ENCODE measurements at places on chromosomes 5 and 9.

DNA sequence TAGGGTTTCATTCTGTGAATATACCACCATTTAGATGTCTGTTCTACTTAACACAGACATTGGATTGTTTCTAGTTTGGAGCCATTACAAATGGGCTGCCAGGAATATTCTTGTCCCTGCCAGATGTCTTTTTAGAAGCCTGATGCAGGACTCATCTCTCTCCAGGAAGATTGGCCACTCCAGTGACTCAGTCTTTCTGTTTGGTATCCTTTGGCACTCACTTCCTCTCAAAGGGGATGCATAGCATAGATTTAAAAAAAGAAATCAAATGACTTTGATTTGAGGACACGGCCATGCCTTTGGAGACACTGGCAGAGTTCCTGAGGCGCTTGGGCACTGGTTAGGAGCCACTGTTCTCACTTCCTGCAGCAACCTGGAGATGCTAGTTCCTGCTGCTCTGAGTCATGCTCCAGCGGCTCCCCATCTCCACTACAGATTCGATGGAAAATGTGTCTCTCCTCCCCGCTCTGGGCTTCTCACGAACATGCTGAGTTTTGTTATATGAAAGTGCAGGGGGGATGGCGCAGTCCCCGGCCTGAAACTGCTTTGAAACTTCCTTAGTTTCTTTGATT is 3.5 kb upstream of the ZNF366 start:
- DNase-seq = no peak

- no peak for DNase-seq
These were observed 702 bp downstream of the TMEM8B start for GRCh38 chr9:35829764-35830096.

GRCh38 chr9:94801234-94801633 is 74.7 kb downstream of the AOPEP start:
- no peak for DNase-seq

DNA sequence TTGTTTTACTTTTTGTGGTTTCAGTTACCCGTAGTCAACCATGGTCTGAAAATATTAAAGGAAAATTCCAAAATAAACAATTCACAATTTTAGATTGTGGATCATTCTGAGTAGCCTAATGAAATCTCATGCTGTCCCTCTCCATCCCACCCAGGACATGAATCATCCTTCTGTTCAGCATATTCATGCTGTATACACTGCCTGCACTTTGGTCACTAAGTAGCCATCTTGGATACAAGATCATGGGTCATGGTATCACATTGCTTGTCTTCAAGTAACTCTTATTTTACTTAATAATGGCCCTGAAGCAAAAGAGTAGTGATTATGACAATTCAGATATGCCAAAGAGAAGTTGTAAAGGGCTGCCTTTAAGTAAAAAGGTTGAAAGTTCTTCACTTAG is 536.5 kb upstream of the ACO1 start:
- no peak for DNase-seq

DNA sequence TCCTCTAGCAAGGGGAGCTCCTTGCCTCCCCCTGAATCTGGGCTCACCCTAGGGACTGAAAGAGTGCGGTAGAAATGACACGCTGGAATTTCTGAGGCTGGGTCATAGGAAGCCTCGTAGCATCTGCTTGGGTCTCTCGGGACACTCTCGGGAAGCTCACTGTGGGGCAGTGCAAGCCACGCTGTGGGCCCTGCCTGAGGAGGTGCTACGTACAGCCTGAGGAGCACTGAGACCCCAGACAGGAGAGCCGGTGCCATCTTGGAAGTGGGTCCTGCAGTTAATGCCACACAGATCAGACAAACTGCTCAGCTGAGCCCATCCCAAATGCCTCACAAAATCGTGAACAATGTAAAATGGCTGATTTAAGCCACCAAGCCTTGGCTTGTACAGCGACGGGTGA is 1.8 kb downstream of the MRPL36 start:
- no peak for DNase-seq

DNA sequence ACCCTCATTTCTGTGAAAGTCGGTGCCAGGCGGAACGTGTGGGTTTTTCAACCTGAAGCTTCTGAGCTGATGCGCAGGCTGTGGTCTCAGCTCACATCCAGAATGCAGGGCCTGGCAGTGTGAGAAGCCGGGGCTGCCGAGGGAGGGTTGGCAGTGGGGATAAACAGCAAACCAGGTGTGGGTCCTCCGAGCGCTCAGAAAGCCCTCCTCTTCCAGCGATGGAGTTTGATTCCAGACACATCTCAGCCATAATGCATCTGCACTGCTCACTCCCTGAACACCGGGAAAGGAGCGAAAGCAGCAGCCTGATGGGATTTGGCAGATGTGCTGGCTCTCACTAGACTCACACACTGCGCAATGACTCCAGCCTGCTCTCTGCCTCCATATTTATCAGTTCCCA is 280.1 kb downstream of the HSPA4 start:
- DNase-seq = no peak

GRCh38 chr5:85388770-85389169 is 1004.1 kb upstream of the EDIL3 start:
- DNase-seq = no peak

- no peak for DNase-seq
These were observed 36.5 kb upstream of the GLDC start for GRCh38 chr9:6681957-6682501.

DNA sequence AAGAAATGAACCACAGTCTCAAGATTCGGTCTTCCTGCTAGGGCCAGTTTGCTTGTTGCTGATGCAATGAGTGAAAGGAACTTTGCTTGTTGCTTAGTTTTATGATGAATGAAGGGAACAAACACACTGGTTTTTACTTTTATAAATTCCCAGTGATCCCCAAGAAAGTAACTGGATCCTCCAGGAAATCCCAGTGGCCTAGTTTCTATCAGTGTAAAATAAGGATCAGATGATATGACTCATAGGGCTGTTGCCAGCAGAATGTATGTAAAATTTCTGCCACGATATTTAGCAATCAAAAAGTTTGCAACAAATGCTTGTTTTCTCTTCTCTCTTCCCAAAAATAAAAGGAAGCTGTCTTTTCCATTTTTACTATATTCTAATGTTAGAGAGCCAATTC is 160.1 kb upstream of the CDKN2B start:
- no peak for DNase-seq

- no peak for DNase-seq
These were observed 40.4 kb upstream of the GADD45G start for GRCh38 chr9:89564346-89564878.

DNA sequence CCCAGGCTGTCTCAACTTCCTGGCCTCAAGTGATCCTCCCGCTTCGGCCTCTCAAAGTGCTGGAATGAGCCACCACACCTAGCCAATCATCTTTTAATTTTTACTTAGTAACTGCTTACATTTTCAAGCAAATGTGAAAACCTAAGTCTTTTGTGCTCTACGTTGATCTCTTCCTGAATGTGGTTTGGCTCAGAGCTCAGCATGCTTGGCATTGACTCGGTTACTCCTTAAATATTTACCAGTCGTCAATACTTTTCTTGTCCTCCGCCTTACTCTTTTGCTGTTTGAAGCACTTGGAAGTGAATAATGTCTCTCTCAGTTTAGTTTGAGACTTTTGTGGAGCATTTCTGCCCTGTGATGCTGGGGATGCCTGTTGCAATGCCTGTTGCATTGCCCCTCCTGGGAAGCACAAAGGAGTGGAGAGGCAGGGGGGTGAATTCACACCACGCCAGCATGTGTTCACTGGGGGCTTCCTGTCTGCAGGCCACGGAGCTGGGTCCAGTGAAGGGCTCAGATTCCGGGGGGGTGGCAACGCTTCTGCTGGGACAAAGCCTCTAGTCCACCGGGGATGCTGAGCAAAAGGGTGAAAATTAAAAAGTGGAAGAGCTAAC is 13.1 kb upstream of the TENT4A start:
- DNase-seq = no peak

- DNase-seq = no peak
These were observed 5.9 kb downstream of the SSNA1 start for GRCh38 chr9:137194388-137194787.

DNA sequence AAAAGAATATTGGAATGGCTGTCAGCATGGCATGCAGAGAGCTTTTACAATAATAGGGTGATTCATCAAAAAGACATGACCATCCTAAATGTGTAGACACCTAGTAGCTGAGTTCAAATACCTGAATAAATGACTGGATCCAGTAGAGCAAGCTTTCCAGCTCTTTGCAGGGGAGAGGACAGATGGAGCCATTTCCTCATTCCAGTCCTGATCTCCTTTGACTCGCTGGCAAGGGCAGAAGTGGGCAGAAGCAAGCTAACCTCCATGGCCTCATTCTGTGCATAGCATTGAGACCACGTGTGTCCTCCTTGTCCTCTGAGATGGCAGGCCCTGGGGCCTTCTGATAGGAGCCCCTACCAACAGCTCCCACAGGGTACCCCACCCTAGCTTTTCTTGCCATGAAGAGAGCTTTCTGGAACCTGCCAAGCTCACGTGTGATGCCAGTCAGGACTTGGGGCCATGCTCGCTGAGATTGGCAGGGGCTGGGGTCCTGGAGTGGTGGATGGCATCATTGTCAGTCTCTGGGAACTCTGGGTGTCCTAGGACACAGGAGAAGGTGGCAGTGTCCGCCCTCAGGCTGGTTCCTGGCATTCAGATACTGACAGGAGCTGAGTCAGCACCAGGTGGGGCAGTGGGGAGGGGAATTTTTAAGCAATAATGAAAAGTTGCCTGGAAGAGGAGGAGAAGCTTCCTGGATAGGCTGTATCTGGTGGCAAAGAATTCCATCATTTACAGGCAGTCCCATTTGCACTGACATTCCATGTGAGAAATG is 33.6 kb downstream of the WWC1 start:
- DNase-seq = no peak

GRCh38 chr5:80083101-80083890 is 48.1 kb downstream of the THBS4 start:
- no peak for DNase-seq

DNA sequence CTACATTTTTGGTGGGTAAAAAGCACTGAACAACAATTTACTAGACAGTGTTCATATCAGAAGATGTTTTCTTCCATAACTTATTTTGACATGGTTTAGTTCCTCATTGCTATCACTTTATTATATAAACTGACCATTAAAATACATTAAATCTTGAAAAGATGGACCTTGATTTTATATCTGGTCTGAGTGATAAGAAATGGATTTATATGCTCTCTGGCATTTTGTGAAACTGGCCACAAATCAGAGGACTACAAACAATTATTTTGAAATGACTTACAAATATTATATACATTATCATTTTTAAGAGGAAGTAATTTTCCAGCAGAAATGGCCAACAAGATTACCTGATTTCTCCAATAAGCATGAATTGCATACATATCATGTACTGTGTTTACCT is 23.6 kb upstream of the TRIM36 start:
- no peak for DNase-seq

- DNase-seq = no peak
These were observed 127.3 kb downstream of the NUDT12 start for GRCh38 chr5:103435136-103435889.

DNA sequence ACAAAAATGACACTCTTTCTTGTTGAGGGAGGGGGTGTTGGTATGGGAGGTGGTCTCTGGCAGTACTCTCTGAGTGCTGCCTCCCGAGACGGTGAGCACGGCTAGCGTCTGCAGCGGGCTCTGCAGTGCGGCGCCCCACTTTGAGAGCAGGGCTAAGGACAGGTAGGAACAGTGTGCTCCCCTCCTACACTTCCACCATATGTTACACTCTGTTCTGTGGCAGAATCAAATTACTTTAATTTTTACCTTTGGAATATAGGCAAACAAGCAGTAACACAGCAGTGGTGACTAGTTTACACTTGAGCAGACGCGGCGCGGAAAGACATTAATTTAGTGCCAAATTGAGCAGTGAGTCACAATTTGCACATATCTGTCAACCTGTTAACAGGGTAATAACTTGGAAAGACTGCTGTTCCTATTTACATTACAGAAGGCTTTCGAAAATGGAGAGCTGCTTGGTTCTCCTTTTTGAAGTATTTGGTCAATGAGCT is 136.3 kb downstream of the MED27 start:
- no peak for DNase-seq

GRCh38 chr5:66329078-66329477 is 185.0 kb downstream of the SREK1 start:
- DNase-seq = no peak

- peak; percentile 33 for DNase-seq
These were observed at the start of gene LARP1 for GRCh38 chr5:154755361-154756008. LARP1 (plus strand) TSS chr5:154755377; CDS start chr5:154755758, 381 bp downstream.

GRCh38 chr9:114138552-114138971 is 16.8 kb upstream of the COL27A1 start:
- DNase-seq = no peak

DNA sequence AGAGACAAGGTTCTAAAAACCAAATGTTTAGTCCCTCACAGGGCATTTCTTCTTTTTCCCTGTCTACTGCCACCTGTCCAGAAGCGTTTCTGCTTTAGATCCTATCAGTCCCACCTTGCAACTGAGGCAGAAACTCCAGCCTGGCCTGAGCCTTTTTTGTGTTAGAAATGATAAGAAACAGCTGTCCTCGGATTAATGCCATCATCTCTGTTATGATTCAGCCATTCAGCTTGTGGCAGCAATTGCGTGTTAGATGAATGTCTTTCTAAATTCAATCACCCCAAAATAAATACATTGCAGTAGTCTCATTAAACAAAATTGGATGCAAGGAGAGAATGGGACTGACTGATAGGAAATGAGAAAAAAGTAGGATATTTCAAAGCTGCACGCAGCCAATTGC is 28.3 kb upstream of the FRMPD1 start:
- no peak for DNase-seq

- no peak for DNase-seq
These were observed 552.4 kb upstream of the ZNF608 start for GRCh38 chr5:125298746-125299379.

DNA sequence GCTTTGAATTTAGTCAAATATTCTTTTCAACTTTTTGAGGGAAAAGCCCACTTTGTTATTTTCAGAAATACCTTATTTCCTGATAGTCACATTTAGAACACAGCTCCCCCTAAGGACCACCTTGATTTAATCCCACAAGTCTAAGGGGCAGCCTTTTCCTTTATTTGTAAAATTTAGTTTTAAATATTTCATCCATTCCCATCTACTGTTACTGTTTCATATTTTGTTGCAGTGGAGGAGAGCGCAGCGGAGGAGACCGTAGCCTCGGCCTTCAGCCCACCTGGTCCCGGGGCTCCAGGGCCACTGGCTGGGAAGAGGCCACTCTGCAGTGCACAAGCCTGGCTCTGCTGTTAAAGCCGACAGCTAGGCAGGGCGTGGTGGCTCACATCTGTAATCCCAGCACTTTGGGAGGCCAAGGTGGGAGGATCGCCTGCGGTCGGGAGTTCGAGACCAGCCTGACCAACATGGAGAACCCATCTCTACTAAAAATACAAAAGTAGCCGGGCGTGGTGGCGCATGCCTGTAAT is 19.6 kb downstream of the LPCAT1 start:
- DNase-seq = no peak

DNA sequence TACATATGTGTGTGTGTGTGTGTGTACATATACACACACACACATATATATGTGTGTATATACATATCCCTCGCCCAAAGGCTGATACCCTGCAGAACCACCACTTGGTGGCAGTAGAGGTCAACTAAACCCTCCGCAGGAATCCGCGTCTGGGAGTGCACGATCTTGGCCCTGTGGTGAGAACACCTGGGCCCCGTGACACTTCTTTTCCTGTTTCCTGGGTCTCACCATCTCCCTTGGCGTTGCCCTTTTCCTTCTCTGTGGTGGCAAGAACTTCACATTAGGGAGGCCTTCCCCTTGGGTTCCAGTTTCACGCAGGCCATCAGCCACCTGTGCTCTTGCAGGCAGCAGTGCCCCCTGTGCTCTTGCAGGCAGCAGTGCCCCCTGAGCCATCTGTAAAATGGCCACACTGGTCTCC is 8.2 kb downstream of the IL9 start:
- DNase-seq = peak; percentile 9

GRCh38 chr9:18825656-18826170 is 207.3 kb downstream of the SAXO1 start:
- DNase-seq = no peak

- DNase-seq = no peak
These were observed 38.0 kb downstream of the NIPAL4 start for GRCh38 chr5:157497875-157498611.

All from stimulated activated CD4-positive, alpha-beta T cell treated with anti-CD3 and anti-CD28 coated beads, Interleukin-15, amount 100 ng/mL, for 1 hour (primary cell).